ENCODE measurements at places on chromosomes 13 and 19.

DNA sequence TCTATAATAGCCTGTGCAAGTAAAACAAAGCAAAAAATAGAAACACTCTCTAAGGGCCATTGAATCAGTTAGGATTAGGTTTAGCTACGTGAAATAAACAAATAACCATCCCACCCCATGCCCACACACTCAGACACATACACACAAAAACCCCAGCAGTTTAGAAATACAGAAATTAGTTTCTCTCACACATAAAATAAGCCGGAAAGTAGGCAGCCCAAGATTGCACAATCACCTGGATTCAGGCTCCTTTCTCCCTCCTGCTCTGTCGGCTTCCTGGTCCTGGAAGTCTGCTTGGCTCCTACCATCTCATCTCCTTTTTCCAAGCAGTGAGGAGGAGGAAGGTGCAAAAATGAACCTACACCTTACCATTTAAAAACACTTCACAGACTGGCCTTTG lies 22.6 kb upstream of the USP12 start:
- DNase-seq = no peak

DNA sequence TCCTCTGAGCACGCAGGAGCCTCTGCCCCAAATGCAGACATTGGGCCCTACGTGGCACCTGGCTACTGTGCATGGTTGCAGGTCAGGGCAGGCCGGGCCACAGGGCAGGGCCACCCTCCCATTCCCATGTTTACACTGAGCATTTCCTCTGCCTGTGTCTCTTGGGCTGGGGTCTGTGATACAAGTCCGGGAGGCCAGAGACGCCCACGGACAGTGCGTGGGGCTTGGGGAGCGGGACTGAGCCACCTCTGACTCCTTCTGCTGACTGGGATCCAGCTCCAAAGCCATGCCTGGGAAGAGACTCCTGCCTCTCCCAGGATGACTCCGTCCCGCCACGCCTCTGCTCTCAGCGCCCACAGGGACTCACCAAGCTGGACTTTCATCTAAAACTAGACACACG lies 18.8 kb downstream of the GAS6 start:
- DNase-seq = no peak

- no peak for DNase-seq
Measured at GRCh38 chr19:40282920-40283319, 2.2 kb downstream of the AKT2 start.

GRCh38 chr19:39398297-39398864 lies 7.2 kb downstream of the MED29 start:
- no peak for DNase-seq

- DNase-seq = no peak
Measured at GRCh38 chr19:1410136-1410786, 2.9 kb downstream of the DAZAP1 start.

GRCh38 chr13:35690581-35691207 lies 214.2 kb upstream of the MAB21L1 start:
- DNase-seq = no peak

DNA sequence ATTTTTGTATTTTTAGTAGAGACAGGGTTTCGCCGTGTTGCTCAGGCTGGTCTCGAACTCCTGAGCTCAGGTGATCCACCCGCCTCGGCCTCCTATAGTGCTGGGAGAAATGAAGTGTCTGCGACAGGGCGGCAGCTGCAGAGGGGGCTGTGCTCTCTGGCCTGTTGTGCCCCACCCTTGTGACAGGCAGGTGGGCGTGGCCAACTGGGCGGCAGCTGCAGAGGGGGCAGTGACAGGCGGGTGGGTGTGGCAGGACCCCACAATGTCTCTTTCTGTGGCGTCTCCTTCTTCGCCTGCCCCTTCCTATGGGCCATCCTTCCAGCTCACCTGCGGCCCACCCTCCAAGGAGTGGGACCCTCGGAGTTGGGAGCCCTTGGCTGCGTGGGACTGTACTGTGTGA lies 11.8 kb downstream of the STK11 start:
- DNase-seq = no peak

GRCh38 chr19:2317300-2317699 lies 9.3 kb upstream of the LINGO3 start:
- no peak for DNase-seq

- DNase-seq = no peak
Measured at GRCh38 chr19:3369337-3370213, 3.2 kb downstream of the NFIC start.

GRCh38 chr13:38386421-38386820 lies 36.8 kb downstream of the UFM1 start:
- DNase-seq = no peak

GRCh38 chr19:43420954-43421353 lies 6.3 kb downstream of the TEX101 start:
- DNase-seq = no peak

GRCh38 chr19:2255112-2255845 lies 938 bp downstream of the JSRP1 start:
- DNase-seq = no peak

- DNase-seq = peak; percentile 31
Measured at GRCh38 chr13:46146898-46147297, 35.1 kb downstream of the LCP1 start.

DNA sequence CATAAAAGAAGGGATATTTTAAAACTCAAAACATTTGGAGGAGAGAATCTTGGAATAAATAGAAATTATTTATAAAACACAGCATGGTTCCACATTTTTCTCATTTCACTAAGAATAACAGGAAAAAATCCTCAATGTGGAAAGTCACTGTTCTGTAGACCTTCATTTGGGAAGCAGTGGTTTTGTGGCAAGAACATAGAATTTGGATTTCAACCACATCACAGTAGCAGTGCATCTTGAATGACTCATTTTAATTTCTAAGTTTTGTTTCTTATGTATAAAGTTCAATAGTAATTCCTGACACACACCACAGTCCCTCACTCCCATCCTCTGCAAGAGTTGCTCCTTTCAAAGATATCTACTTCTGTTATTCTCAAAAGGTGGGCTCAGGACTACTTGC lies 264.0 kb downstream of the ENOX1 start:
- DNase-seq = no peak

GRCh38 chr19:39833464-39834286 lies at the start of gene DYRK1B:
Gene DYRK1B, minus strand, starts transcription at chr19:39834162. Its CDS starts 2,295 bp downstream, at chr19:39831867.
- peak; percentile 90 for DNase-seq

DNA sequence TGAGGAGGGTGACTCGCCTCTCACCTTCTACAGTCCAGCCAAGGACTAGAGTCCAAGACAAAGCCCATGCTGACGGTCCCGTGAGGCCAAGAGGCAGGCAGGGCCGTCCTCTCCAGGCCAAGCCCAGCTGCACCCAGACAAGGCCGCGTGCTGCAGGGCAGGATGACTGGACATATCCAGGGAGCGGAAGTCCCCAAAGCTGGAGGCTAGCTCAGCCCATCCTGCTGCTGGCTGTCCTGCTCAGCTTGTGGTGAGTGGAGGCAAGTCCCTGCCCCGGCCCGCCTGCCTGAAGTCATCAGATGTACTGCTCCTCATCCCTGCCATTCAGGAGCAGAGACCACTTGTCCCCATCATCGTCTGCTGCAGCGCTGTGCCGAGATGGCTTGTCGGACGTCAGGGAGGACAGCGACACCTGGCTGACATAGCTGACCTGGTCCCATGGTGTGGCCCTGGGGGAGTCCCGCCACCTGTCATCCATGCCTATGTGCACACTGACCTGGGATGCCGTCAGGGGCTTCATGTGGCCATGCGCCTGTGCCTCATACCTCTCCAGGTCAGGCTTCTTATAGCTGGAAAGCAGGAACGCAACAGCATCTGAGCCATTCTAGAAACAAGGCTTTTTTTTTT lies 72.8 kb downstream of the CCDC70 start:
- DNase-seq = no peak

- DNase-seq = no peak
Measured at GRCh38 chr13:27534108-27534980, 84.0 kb upstream of the MTIF3 start.

GRCh38 chr19:3061182-3062161 lies 823 bp downstream of the TLE5 start:
- DNase-seq = no peak

DNA sequence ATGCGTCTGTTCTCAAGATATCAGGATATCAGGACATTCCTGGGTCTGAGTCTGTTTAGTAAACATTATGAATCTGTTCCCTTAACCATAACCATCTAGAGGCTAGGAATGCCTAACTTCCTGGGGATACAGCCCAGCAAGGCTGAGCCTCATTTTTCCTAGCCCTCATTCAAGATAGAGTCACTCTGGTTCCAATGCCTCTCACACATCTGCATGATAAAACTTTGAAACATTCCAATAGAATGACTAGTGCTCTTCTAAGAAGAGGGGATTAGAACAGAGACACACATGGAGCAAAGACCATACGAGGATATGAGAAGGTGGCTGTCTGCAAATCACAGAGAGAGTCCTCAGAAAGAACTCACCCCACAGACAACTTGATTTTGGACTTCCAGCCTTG lies 20.6 kb upstream of the CABP5 start:
- DNase-seq = no peak

DNA sequence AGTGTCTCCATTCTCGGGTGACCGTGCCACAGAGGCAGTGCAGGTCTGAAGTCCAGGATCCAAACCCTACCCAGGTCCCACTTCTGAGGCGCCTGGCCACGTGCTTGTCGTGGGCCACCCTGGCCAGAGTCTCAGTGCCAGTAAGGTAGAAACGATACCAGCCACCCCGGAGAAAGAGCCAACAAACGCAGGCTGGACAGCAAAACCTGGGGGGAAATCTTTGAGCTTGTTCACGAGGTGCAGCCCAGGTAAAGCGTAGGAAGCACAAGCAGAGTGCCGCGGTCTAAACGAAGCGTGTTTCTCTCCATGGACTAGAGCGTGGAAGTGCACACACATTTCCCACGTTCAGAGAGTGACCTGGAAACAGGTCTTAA lies 95.6 kb downstream of the ATP11A start:
- DNase-seq = no peak

DNA sequence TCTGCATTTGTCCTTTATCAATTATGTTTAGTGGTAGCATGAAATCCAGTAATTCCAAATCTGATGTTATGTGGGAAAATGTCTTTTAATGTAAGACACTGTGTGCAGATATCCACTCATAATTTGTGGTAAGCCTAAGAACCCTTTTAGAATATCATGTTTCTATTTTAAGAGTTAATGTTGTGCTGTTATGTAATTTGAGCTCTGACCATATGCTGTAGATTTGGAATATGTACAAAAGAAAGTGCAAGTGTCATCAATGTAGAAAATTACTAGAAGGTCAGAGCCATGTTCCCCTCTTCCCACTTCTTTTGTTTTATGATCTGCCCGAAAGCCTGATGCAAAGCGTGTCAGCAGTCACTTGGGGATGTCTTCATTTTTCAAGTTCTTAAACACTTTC lies 44.5 kb downstream of the SCEL start:
- no peak for DNase-seq

DNA sequence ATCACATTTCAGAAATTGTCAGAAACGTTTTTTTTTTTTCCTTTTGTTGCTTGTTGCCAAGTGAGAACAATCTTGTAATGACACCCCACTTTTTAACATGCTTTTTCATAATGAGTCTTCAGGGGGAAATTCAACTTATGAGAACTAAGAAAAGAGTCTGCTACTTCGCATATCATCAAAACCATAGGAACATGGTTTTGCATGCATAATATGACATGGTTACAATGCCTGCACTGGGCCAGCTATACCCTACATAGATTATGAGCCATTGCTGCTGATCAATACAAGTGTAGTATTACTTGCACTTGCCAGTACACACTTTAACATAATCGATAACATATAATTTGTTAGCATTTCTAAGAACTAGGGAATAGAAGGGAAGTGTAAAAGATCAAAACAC lies 191.0 kb upstream of the NBEA start:
- DNase-seq = no peak

- DNase-seq = no peak
Measured at GRCh38 chr13:21243045-21243897, 66.8 kb downstream of the MRPL57 start.

DNA sequence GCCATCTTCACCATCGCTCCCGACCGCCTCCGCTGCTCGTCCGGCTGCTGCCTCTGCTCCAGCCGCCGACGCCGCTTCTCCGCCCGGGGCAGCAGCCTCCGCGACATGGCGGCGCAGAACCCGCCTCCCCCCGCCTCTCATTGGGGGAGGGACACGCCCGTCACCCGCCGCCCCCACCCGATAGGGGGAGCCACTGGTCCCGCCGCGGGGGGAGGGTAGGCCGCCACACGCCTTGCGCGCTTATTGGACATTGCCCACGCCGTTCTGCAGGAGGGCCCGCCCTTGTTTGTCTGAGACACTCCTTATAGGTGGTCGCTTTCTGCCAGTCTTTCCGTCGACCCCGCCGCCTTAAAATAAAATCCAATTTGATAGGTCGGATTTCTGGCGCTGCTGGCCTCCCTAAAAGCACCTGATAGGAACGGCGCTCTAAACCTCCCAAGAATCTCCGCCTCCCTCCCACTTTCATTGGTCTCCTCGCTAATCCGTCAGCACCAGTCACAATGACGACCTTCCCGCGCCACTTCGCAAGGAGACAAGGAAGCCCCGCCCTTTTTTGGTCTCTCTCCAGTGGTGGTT lies at the start of gene HNRNPL:
TSS of gene HNRNPL (minus strand) at position 127 of the 576 bp plus-strand sequence. CDS start at position 107, 20 bp downstream.
- no peak for DNase-seq

- DNase-seq = no peak
Measured at GRCh38 chr19:46537136-46538097, 41.8 kb upstream of the PNMA8B start.

DNA sequence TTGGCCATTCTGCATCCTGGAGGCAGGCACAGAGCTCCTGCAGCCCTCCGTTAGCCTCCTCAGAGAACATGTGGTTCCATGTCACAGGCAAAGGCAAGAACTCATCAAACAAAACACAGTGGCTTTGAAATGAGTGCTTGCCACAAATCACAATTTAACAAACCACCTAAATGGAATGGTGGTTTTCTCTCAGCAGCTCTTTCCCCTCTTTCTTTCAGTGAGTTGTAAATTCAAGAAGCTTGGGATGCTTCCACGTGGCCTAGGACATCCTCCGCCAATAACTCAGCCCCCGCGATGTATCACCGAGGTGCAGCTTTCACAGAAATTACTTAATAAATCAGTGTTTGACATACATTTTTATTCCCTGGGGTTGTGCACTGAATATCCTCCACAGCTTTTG lies 65.4 kb upstream of the RFC3 start:
- DNase-seq = no peak

GRCh38 chr19:41792513-41793413 lies 3.6 kb upstream of the CEACAM3 start:
- DNase-seq = peak; percentile 64

DNA sequence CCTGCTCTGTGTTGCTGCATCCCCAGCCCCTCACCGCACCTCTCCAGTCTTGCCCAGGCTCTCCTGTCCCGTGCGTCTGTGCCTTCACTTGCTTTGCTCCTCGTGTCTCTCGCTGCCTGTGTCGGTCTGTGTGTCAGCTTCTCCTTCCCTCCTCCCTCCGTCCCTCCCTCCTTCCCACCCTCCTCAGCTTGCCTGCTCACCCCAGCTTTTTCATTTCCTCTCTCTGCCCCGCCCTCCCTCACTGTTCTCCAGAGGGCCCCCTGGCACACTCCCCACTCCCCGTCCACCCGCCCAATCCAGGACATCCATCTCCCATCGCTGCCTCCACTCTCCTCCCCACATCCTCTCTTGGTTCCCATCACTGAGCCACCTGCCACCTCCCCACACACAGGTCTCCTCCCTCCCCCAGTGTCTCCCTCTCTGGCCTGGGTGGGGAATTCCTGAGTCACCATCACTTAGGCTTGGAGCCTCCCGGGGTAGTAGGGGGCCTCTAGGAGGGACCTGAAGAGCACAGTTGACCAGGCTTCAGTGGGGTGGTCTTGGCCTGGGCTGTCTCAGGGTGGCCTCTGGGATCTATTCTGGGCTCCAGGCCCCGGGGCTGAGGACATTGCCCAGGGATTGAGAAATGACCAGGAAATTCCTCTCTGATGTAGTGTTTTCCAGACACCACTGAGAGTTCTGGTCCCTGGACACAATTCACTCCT lies at the start of gene PTGIR:
TSS of gene PTGIR (minus strand) at position 132 of the 704 bp plus-strand sequence. CDS start 864 bp downstream, outside the sequence.
- no peak for DNase-seq

- DNase-seq = no peak
Measured at GRCh38 chr19:12482509-12482886, 2.1 kb downstream of the ZNF709 start.

GRCh38 chr19:44745341-44745831 lies 3.1 kb upstream of the BCL3 start:
- DNase-seq = no peak
